ENCODE measurements at places on chromosomes 13 and 19.

- no peak for DNase-seq
Observed at GRCh38 chr13:113020323-113021080, 51.5 kb downstream of the MCF2L start.

DNA sequence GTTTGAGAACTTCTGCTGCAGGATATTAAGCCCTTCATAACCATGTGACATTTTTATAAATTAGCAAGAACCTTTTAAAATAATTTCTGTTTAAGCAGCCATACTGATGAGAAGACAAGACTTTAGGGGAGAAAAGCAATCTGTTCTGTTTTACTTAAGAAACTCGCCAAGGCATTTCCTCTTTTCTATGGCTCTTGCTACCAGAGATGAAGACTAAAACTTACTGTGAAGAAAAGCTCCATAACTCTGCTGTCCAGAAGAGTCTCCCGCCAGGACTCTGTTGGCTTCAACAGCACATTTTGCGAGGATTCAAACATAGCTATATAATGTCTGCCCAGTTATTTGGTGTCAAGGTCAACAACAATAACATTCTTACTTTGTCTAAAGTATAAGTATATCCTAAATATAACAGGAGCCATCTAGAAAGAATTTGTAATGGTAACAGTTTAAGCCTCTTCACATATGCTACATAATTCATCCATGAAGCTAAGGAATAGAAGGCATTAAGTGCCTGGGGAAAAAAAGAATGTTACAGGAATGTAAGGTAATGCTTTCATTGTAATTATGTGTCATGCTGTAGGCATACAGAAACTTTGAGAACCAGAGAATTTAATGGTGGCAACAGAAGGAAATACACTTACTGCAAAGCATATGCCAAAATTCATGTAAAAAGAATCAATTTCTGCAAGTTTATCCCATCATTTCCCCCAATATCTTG lies 53.2 kb upstream of the EEF1AKMT1 start:
- no peak for DNase-seq

DNA sequence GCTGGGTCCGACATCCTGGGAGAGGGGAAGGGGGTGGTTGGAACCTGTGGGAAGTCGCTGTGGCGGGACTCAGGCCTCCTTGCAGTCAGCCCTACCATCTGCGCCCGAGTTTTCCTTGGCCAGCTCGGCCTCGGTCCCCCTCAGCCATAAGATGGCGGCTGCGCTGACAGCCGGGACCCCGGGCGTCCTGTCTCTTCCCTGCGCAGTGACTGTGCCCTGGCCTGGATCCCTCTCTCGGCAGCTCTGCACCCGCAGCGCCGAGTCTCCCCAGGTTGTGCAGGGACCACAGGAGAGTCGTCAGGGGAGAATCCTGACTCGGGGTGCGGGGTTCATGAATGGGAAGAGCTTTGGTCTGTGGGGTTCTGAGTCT lies 345 bp downstream of the ZNF257 start:
- DNase-seq, result no peak

DNA sequence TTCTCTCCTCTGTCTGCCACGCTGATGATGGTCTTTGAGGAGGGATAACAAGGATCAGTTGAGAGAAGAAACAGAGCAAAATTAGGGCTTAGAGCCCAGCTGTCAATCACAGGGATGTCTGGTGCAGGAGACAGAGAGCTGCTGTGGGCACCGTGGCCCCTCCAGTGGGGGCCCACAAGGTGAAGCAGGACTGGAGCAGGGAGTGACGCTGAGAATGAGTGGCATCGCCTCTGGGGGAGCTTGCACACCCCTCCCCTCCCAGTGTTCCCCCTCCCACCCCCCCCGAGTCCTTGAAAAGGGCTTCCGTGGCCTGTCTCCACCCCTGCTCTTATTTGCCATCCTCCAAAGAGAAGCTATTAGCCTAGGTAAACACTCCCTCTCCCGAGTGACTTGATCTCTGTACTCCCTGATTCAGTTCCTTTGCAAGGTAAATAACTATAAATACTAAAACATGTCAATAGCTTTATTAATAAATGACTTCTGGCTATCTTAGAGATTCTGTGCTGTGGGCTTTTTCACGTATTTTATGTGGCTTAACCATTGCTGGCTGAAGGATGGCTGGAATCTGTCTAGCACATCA lies 440.0 kb downstream of the ZNF536 start:
- no peak for DNase-seq

DNA sequence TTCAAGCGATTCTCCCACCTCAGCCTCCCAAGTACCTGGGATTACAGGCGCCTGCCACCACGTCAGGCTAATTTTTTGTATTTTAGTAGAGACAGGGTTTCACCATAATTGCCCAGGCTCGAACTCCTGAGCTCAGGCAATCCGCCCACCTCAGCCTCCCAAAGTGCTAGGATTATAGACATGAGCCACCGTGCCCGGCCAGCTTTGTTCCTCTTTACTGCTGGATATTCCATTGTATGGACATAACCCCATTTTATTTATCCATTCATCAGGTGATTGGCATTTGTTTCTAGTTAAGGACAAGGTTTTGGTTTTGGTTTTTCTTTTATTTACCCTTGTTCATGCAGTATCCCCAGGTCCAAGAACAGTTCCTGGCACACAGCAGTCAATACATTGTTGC lies 4.1 kb upstream of the RPS9 start:
- no peak for DNase-seq

GRCh38 chr13:66915596-66916185 lies 314.4 kb downstream of the PCDH9 start:
- no peak for DNase-seq

GRCh38 chr13:97019236-97019635 lies 25.0 kb upstream of the OXGR1 start:
- no peak for DNase-seq

DNA sequence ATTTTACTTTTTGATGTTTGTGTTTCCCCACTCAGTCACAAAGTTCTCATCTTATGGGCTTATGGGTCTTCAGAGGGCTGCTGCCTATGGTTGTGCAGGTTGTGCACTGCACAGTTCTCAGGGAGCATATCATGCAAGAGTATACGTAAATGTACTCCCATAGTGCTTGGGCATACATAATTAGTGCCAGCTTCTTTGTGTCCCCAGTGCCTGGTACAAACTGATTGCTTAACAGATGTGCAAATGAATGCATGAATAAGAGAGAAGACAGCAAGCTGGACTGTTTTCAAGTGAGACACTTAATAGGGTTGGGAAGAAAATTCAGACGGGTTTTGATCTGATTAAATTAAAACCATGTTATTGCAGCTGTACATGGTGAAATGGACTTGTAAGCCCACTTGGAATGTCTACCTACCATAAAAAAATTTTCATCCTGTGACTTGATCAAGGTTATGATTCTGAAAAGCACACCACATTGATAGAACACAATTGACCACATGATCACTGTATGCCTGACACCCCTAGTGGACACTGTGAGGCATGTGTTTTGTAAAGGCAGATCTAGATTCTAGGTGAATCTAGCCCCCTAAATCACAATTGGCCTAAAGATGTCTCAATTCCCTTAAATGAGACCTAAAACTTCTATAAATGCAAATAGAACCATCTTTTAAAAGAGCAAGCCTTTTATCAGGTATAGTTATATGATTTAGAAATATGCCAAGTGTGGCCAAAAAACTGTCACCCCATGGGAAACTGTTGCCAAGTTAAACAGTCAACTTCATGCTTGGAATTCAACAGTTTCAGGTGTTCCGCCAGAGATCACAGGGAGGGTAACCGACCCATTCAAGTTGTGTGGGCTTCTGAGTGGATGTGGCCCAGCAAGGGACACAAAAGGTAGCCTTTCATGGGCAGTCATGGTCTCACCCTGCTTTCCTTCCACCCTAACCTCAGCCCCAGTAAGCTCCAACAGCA lies 27.9 kb downstream of the FAM124A start:
- DNase-seq, result no peak

- peak; percentile 56 for DNase-seq
Observed at GRCh38 chr19:15248648-15249527, 16.6 kb upstream of the EPHX3 start.

GRCh38 chr13:70964874-70965273 lies 856.6 kb upstream of the KLHL1 start:
- no peak for DNase-seq

GRCh38 chr19:29293736-29294342 lies 80.9 kb upstream of the UQCRFS1 start:
- no peak for DNase-seq

DNA sequence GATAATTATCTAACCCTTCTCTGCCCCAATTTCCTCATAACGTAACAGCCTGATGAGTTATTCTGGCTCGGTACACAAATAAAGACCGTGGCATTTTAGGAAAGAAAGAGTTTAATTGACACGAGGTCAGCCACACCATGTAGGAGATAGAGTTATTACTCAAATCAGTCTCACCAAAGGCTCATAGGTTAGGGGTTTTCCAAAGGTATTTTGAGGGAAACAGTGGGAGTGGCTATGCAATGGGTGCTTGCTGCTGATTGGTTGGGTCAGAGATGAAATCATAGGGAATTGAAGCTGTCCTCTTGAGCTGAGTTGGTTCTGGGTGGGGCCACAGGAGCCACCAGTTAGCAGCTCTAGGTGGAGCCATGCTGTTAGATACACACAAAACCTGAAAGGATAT lies 137.5 kb downstream of the FREM2 start:
- no peak for DNase-seq

DNA sequence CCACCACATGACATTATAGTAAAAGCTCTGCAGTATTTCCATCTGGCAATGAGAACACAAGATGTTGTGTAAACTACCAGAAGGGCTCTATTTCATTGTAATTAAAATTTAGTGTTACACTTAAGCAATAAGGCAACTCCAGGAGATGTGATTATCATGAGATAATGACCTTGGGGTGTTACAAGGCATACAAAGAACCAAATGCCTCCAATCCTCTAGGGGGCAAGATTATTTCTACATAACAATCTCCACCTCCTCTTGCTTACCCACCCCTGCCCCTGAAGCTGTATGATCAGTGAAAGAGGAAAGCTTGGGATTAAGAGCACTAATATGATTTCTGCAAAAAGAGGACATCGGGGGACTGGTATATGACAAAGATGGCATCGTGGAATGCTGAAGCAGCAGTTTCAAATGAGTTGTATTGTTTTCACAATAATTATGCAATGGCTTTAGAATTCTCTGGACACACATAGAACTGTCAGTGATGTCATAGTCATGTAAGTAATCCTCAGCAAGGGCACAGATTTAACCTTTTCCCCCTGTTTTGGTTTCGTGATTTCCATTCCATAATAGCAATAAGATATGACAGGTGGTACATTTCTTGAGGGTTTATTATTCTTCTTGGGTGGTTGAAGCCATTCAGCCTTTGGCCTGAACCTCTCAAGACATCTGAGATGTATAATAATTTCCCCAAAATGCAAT lies 295.3 kb downstream of the MZT1 start:
- DNase-seq, result no peak

GRCh38 chr13:66887088-66887487 lies 343.0 kb downstream of the PCDH9 start:
- DNase-seq, result no peak

- no peak for DNase-seq
Observed at GRCh38 chr13:74187564-74187963, 53.4 kb upstream of the KLF12 start.

GRCh38 chr13:111855786-111856185 lies 211.2 kb upstream of the SOX1 start:
- DNase-seq, result no peak

GRCh38 chr19:12574036-12574435 lies 22.8 kb upstream of the ZNF564 start:
- no peak for DNase-seq

- DNase-seq, result no peak
Observed at GRCh38 chr13:27495551-27495950, 45.2 kb upstream of the MTIF3 start.

GRCh38 chr13:51977625-51978024 lies 33.6 kb downstream of the ATP7B start:
- no peak for DNase-seq

DNA sequence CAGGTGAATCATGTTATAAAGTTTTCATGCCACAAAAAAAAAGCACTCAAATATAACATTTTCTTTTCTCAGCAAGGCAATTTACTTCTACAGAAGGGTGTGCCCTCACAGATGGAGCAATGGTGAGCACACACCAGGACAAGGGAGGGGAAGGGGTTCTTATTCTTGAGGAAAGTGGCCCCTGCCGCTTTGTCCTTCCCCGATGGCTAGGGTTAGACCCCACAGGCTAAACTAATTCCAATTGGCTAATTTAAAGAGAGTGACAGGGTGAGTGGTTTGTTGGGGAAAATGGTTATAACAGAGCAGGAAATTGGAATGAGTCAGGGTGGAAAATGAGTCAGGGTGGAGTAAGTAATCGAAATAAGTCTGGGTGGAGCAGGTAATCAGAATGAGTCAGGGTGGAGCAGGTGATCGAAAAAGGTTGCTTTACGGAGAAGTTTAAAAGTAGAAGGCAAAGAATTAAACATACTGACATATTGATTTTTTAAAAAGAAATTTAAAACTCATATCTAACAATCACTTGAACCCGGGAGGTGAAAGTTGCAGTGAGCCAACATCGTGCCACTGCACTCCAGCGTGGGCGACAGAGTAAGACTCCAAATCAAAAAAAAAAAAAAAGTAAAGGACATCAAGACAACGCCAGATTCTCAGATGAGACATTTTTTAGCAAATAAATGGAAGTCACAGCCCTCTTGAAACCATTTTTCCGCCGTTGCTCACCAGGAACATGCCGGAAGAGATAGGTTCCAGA lies 813 bp downstream of the ZNF562 start:
- DNase-seq, result no peak

DNA sequence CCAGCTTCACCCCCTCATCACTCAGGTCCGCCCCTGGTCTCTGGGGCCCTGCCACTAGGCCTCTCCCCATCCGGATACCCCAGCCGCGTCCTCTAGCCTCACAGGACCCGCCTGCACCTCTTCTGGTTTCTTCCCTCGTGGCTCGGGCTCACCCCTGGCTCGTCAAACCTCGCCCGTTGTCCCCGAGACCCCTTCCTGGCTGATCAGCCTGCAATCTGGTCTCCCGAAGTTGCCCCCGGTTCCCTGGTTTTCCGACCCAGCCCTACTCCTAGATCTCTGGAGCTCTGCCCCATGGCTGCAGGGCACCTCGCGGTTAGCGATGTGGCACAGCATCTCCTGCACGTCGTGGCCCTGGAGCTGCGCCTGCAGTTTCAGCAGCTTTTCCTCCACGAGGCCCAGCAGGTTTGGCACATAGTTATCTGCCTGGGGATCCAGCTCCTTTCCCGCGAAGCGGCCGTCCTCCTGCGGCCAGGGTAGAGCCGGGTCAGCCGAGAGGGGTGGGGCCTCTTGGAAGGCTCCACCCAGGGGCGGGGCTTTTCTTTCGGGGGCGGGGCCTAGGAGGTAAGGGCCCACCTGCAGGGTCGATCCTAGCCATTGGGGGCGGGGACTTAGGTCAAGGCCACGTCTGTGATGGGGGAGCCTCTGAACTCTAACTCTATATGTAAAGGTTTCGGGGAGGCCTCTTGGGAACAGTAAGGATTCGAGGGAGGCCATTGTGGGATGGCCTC lies 2.4 kb upstream of the RGL3 start:
- DNase-seq, result no peak

- no peak for DNase-seq
Observed at GRCh38 chr19:54281007-54281728, at the start of gene LILRB2. Gene LILRB2, minus strand, starts transcription at chr19:54281110. Its CDS starts 614 bp downstream, at chr19:54280496.
